ENCODE measurements at places on chromosomes 16 and 17.

DNA sequence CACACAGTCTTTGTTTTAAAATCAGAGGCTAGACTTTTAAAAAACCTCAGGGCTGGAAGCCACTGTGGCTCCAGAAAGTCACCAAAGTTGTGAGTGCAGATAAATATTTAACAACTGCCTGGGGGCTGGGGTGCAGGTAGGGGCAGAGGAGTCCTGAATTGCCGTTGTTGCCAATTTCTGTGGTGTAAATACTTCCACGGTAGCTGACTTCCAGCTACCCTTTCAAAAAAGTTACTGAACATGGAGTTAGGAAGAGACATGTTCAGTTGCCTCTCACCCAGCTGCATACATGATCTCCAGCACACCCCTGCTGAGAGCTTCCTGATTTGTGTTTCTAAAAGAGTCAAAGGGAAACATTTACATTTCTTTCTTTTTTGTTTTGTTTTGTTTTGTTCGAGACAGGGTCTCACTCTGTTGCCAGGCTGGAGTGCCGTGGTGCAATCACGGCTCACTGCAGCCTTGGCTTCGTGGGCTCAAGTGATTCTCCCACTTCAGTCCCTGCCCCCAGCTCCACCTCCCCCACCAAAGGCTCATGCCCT, 58.7 kb downstream of the PLXDC1 start:
- peak; percentile 18 for DNase-seq

- peak; percentile 30 for DNase-seq
Measured at GRCh38 chr17:19260958-19261357, 23.8 kb downstream of the EPN2 start.

DNA sequence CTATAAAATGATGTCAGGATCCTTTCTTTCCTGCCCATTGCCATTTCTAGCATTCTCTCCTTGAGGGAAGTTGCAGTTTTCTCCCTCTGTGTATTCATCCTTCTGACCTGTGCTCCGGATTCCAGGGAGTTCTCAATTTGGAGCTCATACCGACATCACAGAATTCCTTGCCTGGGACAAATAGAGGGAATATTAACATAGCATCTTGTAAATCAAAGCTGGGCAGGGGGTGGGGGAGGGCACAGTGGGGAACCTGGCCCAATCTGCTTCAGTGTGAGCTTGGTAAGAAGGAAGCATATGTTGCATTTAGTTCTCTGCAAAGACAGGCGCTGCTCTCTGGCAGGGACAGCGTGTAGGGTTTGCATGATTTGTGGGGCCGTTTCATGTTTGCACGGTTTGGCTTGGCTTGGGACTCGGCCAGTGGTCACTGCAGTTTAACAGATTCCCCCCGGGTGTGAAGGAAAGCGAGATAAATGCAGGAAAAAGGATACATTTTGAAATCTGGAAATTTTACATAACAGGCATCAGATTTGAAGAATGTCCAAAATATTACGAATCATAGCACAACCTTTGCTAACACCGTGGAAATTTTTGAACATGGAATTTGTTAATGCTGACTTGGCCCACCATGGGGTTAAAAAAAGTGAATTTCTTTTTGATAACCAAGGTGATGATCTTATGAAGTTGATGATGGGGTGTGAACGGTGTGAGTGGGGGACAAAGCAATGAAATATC, 178.0 kb downstream of the WWOX start:
- DNase-seq: no peak

GRCh38 chr16:81237282-81237681, 1.2 kb upstream of the BCO1 start:
- DNase-seq: no peak

DNA sequence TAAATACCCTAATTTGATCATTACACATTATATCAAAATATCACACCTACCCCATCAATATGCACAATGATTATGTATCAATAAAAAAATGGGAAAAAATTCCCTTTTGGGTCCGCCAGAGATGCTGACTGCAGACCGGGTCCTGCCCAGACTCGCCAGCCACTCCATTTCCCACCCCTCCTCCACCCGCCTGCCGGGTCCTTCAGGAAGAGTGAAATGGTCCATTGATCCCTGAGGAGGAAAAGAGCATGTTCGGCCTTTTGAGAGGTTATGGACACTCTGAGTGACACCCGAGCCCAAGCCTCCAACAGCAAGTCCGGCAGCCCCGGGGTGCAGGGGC, 123.9 kb upstream of the ZFHX3 start:
- DNase-seq: no peak

DNA sequence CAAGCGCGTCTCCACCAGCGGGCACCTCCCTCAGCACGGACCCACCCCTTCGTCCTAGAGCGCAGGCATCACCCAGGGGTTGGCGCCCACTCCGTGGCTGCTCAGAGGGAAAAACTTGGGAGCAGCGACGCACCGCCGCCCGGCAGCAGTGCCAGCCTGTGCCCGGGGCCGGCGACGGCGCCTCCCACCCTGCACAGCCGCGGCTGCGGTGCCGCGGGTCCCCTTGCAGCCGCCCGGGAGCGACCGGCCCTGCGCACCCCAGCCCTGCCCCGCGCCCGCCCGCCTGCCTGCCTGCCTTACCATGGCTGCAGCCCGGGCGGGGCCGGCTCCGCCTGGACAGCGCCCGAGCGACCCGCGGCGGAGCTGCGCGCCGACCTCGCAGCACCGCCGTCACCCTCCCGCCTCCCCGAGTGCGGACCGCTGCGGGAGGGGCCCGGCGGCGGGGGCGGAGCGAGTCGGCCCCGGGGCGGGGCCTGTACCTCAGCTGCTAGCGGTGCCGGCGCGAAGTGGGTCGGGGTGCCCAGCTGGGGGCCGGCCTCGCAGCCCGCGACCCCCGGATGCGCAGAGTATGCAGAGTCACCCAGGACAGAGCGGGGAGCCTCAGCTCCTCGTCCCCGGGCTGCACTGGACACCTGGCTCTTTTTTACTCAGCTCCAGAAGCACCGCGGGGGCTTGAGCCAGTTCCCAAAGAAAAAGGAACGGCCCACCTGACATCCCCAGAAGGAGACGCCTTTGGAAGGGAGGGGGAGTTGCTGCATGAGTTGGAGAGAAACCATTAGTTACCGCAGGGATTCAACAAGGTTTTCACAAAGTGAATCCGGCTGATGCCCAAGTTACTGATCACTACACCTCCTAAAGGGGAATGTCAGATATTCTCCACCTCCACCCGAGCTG, 17.5 kb upstream of the MTMR4 start:
- peak; percentile 30 for DNase-seq

DNA sequence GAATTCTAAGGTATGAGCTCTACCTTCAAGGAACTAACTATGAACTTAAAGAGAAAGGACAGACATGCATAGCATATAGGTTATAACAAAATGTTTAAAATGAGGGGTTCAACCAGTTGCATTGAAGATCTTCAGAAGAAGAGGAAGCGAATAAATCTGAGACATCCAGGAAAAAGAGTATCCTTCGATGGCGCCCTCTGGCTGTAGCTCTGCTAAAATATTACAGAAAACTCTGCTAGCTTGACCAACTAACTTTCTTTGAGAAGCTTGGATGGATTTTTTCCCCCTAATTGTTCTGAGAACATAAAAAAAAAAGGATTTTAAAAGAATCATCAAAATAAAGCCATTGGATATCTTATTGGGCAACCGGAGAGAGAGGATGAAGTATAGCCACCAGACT, 659.9 kb upstream of the SOX9 start:
- peak; percentile 8 for DNase-seq
